ENCODE measurements at places on chromosomes 2 and 18.

GRCh38 chr2:195737511-195738325, 80.7 kb downstream of the SLC39A10 start:
- no peak for DNase-seq

DNA sequence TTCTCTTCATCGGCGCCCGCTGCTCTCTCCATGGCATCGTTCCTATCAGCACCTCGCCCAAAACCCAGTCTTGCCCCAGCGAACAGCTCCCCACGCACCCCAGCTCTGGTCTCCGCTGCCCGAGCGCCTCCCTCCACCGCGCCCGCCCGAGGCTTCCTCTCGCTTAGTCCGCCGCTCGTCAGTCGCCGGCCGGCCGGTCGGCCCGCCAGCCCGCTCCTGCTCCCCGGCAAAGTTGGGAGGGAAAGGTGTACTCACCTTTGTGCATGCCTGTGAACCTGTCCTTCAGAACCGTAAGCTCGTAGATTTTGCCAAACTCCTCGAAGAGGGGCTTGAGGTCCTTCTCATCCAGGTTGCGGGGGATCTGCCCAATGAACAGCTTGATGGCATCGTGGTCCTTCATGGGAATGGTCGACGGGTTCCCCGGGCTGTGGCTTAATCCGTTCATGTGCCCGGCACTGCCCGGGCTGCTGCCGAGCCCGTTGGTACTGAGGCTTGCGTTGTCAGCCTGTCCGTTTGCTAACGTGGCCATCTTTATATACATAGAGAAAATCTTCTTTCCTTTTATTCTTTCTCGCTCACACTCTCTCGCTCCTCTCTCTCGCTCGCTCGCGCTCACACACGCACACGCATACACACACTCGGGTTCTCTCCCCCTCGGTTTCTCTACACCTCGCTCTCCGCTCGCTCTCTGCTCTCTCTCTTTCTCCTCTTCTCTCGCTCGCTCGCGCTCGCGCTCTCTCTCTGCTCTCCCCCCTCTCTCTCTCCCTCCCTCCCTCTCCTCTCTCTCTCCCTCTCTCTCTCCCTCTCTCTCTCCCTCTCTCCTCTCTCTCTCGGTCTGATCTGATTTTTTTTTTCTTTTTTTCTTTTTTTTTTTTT, at the start of gene CELF4:
CELF4 (minus strand) TSS at position 698 of the 876 bp plus-strand sequence.
- DNase-seq, result peak; percentile 40

DNA sequence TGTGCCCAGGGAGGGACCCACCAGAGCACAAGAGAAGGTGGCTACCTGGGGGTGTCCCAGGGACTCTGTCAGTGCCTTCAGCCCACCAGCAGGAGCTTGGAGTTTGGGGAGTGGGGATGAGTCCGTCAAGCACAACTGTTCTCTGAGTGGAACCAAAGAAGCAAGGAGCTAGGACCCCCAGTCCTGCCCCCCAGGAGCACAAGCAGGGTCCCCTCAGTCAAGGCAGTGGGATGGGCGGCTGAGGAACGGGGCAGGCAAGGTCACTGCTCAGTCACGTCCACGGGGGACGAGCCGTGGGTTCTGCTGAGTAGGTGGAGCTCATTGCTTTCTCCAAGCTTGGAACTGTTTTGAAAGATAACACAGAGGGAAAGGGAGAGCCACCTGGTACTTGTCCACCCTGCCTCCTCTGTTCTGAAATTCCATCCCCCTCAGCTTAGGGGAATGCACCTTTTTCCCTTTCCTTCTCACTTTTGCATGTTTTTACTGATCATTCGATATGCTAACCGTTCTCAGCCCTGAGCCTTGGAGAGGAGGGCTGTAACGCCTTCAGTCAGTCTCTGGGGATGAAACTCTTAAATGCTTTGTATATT, 14.0 kb downstream of the ITM2C start:
- DNase-seq, result no peak

GRCh38 chr2:19119326-19120001, 239.0 kb downstream of the OSR1 start:
- no peak for DNase-seq
